IMR-90 (cell line): ENCODE measurements at places on chromosomes 6 and 20. TPM values are rescaled to one million over a fixed set of nuclear protein-coding genes. Genes with fewer than 3 reads are reported as not detected.
A peak's percentile ranks its signal among the peaks of the same experiment; 100 is the strongest.

FGD2 gene
- not detected in 2 replicates for total RNA-seq

NOTCH4 gene
- total RNA-seq: 1.3 and 2.2 TPM in 2 replicates

PRR18 gene
- total RNA-seq: not detected in 2 replicates

COL9A1 gene
- not detected in 2 replicates for total RNA-seq

GTSF1L gene
- total RNA-seq: not detected in 2 replicates

GRCh38 chr6:86969573-86969972, 32.2 kb downstream of the HTR1E start:
- DNase-seq: no peak

GRCh38 chr20:35947489-35947888, 6.8 kb downstream of the SCAND1 start:
- DNase-seq: peak; percentile 4

DNA sequence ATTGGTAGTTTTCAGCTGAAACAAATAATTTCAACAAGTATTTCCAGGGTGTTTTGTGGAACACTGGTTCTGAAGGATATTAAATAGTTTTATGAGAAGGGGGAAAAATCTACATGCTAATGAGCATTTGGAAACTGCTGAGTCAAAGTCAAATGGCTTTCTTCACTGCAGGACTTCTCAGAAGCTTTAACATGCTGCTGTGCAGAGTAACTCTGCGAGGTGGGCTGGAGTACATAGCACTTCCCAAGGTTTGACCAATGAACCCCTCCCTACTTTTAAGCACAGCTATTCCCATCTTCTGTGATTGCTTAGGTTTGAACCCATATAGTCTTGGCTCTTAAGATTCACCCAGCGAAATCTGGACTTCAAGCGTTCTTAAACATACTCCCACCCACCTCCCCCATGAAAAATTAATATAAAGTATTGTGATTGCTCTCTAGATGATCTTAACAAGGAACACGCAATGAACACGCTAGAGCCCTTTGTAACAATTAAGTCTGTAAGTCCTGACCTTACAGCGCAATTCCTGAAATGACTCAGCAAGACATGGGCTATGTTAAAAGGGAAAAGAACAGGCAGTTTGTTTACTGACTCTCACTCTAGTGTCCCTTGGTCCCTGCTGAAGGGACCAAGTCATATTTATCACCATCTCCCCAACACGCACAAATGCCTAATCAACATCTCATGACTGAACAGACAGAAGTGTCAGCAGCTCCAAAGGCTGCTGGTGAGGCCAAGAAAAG, 105.2 kb downstream of the NFATC2 start:
- DNase-seq: no peak

GRCh38 chr6:119339941-119340456, 9.6 kb downstream of the MAN1A1 start:
- no peak for DNase-seq

- DNase-seq: no peak
These were observed 78.3 kb downstream of the PHACTR3 start for GRCh38 chr20:59682603-59683002.

DNA sequence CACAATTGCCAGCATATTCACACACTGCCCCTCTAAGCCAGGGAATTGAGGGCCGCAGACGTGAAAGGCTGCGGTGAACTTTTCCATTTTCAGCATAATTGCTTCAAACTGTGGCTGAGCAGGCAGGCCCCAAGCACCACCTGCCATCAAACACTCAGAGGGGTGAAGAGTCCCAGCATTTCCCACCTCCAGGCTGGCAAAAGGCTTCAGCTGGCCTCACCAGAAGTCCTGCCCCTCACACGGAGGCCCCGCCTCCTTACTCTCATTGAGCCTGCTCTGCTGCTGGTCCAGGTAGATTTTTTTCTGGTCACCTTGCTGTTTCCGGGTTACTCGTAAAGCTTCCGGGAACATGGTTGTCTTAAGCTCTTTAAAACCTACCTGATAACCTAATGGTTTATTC, 52.0 kb upstream of the PRELID3B start:
- DNase-seq: no peak

DNA sequence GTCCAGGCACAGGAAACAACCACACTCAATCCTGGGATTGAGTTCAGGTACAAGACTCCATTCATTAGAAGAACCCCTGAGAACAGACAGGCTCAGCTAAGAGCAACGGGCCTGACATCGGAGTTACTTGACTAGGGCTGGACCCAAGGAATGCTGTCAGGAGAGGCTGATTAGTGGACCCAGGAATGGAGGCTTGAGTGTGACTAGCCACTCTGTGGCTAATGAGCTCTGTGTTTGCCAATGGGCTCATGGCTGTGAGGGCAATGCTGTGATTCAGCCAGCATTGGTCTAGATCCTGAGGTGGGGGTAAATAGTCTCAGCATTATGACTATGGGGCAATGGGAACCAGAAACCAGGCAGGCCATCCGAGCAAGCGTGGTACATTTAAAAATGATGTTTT, 71.8 kb downstream of the RIOK1 start:
- DNase-seq: peak; percentile 12

GRCh38 chr6:151228788-151229400, 10.9 kb upstream of the AKAP12 start:
- DNase-seq: no peak

DNA sequence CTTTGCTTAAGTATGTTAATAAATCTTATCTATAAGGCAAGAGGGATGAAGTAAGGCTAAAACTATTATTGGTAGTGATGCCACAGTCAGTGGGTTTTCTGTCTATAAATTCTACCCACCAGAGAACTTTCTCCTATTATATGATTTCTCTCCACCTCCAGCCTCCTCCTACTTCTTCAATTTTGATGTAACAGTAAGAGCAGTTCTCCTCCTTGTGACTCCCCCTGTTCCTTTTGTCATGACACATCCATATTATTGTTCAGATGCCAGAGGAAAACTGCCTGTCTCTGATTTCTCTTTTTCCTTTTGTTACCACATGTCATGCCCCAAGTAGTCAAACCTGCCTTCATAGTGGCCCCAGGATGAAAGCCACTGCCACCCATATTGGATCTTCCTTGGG, 9.1 kb upstream of the RCAN2 start:
- DNase-seq: no peak

DNA sequence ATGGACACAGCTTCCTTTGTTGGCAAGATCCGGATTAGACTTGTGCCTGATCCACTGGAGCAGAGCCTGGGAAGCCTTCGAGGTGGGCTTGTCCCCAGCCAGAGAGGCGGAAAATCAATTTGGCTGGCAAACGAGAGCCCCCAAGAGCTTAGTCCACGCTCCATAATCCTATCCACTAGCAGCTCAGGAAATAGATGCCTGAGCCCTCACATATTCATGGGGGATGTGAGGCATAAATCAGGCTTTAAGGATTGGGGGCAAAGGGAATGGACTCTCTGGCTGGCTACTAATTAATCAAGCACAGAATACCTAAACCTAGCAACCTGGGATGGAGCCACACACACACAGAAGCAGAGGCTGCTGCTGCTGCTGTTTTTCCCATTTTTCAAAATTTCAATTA, 137.9 kb downstream of the PKHD1 start:
- no peak for DNase-seq

DNA sequence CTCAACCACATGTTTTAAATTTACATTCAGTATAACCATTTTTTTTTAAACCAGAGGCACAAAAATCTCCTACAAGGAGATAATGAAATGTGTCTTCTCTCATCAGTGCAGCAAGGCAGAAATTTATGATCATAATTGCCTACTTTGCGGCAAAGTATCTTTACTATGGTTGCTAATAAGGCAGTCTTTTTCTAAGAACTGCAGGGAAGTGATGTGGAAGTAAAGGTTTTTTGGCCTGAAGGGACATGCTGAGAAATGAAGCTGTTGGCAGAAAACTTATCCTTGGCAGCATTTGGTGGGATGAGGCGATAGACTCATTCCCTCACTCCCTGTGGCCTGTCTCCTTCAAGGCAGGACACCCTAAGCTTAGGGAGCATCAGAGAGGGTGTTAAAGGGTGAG, 48.7 kb downstream of the SCGN start:
- no peak for DNase-seq

DNA sequence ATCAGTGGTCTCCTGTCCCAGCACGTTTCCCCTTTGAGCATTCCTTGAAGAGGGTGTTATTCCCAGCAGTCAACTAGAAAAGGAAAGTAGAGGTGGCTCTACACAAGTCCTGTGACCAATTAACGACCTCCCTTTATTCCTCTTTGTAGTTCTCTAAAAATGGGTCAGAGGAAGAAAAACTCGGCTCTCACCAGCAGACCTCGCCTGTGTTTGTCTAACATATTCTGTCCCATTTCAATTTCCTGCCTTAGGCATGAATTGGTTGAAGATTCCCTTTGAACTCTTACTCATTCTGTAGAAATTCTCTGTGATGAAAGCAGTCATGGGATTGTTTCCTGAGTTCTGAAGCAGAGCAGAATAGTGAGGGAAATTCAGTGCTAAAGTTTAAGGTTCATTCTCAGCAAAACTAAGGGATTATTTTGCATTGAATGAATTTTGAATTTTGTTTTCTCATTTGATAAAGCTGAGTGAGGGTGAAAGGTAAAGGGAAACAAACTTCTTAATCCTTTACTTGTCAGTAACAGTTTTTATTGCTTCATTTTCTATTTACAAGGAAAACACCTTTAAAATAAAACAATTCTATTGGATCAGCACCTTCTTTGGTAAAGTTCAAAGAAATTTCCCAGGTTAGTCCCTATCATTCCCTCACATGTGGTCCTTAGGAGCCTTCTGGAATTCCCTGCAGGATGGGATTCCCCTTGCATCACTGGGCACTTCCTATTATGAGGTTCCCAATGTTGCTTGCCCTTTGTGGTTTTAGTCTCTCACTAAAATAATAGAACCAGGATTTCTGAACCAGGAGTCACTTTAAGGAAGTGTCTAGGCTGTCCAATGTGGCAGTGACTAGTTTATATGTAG, 105.8 kb downstream of the SLX4IP start:
- DNase-seq: peak; percentile 94

DNA sequence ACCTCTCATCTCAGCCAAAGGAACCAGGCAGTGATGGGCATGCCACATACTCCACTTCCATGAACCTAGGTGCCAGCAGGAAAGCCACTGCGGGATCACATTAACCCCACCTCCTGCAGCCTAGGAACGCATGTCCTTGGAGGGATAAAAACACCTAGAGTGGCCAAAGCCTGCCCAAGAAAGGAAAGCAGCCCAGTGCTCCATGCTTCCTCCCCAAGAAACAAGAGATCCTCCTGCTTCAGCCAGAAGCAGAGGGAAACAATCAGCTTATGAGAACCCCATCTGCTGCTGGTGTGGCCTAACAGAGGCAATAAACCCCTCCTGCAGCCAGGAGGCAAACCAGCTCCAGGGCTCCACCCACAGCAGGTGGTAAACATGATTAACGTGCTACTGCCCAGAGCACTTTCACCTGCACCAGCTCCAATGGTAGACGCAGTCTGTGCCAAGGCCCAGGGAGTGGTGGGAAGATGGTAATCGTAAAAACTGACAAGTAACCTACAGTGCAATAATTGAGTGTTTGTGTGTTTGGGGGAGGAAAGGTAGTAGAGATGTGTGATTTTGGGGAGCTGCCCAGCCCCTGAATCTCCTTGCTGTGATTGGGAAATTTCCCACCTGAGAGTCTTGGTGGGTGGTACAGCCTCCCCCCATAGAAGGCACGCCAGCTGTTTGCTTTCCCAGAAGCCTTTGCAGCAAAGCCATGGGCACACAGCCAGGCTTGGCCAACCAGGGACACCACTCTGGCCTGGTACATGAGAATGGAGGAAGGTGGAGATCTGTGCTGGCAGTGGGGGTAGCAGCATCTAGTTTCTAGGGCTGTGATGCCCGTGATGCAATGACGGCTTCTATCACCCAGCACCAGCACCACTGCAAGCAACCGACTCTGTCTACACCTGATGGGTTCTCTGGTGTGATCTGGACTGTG, 50.6 kb upstream of the TBC1D7 start:
- DNase-seq: no peak

- no peak for DNase-seq
These were observed 80.2 kb downstream of the AFDN start for GRCh38 chr6:167906899-167907298.

- peak; percentile 41 for DNase-seq
These were observed 69.0 kb upstream of the PDE7B start for GRCh38 chr6:135782546-135782945.

GRCh38 chr20:41344938-41345728, 4.5 kb downstream of the LPIN3 start:
- DNase-seq: no peak

GRCh38 chr6:21053612-21054011, 519.4 kb downstream of the CDKAL1 start:
- peak; percentile 37 for DNase-seq

DNA sequence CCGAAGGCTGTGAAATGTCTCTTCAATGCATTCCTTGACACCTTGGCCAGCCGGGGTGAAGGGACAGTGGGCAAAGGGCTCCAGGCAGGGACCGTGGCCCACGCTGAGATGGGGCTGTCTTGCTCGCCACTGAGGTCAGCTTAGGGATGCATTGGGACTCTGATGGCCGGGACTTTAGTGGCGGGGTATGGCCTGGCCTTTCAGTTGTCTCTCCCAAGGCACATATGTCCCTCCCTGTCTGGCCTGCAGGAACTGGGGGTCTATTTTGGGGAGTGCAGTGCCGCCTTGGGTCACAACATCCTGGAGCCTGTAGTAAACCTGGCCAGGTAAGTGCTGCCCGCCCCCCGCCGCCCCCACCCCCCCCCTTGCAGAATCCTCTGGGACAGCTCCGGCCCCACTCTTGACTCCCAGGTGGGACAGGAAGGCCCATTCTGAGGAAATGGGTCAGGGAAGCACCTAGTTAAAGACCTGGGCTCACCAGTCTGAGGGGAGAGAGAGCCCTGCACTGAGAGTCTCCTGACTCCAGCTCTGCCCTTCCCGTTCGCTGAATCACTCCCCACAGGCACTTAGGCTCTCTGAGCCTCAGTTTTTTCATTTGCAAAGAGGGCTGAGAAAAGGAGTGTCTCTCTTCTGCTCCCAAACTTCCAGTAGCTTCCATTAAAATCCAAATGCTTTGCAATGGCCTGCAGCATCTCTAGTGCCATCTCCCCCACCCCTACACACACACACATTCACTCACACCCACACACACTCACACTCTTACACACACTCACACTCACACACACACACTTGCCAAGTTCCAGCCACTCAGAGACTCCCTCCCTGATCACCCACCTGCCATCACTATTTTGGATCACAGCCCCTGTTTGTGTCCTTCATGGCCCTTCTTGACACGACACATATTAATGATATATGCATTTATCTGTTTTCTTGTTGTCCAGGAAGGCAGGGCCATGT, 33.1 kb downstream of the RAB44 start:
- DNase-seq: no peak

- no peak for DNase-seq
These were observed 34.9 kb upstream of the RALGAPA2 start for GRCh38 chr20:20747298-20747697.

GRCh38 chr6:74447013-74447412, 751.0 kb downstream of the CD109 start:
- DNase-seq: peak; percentile 44
